ENCODE measurements at places on chromosomes 3 and 15.

- no peak for DNase-seq
These were observed 276.6 kb upstream of the LRTM1 start for GRCh38 chr3:55204417-55204816.

DNA sequence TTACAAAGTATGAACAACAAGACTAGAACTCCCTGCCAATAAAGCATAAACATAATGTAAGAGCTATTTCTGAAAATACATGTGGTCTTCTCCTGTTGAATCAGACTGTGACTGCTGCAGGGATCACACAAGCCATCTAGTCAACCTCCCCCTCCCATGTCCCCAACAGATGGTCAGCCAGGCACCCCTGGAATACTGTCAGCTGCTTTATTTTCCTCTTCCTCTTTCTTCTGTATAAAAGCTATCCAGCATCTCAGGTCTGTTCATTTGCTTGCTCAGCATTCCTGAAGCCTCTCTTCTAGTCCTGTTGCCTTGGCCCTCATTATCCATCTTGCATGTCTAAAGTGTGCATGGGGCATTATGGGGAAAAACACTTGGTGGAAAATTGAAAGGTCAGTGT lies 6.5 kb upstream of the MINDY4B start:
- DNase-seq: no peak

DNA sequence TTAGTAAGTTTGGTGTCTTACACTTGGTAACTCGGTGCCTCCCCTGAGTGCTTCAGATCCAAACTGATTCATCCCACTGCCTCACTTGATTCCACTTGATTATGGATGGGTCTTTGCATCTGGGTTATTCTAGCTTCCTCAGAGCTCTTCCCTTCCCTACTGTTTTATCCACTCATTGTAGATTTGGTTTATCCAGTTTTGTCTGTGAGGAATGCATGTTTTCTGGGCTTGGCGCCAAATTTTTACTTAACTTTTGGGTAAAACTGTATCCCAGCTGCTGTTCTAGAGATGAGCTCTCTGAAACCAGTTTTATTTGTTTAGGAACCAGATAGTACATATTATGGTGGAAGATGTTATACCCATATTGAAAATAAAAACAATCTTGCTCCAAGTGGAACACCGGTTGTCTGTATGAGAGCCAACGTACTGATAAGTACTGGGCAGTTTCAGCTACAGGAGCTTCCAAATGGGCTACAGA lies 20.9 kb downstream of the RAD54L2 start:
- no peak for DNase-seq

- no peak for DNase-seq
These were observed 5.7 kb downstream of the ST8SIA2 start for GRCh38 chr15:92399271-92399950.

DNA sequence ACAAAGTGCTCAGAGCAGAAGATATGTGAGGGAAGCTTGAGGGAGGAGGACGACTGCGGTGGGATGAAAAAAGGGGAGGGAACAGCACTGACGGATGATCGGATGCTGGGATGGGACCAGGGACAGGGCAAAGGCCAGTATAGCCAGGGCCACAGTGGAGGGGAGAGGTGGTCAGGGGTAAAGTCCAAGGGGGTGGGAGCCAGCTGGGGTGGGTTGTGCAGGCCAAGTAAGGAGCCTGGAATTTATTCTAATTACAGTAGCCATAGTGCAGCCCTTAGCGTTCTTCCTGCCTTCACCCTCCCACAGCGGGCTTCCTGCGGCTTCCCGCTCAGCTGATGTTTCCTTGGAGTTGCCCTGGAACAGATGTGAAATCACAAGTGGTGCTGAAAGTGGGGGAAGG lies 7.6 kb upstream of the APEH start:
- DNase-seq: no peak

DNA sequence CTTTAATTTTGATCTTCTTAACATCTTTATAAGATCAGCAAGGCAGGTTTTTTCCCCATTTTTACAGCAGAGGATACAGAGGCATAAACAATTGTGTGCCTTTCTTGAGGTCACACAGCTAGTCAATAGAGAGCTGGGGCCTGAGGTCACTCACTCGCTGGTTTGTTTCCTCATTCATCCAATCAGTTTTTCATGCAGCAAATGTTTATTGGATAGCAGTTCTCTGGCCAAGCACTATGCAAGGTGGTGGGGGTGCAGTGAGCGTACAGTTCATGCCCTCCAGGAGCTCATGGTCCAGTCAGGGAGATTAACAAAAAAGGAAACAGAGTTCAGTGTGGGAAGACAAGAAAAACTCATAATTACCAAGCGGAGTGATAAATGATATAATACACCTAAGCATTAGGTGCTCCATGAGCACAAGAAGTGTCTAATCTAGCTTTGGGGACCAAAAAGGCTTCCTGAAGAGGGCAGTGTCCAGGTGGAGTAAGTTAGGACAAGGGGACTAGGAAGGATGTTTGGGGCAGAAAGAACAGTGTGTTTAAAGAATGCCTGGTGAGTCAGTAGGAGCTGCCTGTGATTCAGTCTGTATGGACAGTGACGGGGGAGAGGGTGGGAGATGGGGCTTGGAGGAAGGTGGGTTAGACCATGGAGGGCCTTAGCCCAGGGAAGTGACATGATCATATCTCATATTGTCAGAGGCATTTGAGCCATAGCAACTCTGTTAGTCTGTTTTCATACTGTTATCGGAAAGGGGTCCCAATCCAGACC lies 29.3 kb downstream of the MAP2K5 start:
- DNase-seq: no peak

GRCh38 chr3:190706582-190706981 lies 155.9 kb downstream of the GMNC start:
- no peak for DNase-seq

- no peak for DNase-seq
These were observed 134.5 kb downstream of the MECOM start for GRCh38 chr3:169529013-169529412.

DNA sequence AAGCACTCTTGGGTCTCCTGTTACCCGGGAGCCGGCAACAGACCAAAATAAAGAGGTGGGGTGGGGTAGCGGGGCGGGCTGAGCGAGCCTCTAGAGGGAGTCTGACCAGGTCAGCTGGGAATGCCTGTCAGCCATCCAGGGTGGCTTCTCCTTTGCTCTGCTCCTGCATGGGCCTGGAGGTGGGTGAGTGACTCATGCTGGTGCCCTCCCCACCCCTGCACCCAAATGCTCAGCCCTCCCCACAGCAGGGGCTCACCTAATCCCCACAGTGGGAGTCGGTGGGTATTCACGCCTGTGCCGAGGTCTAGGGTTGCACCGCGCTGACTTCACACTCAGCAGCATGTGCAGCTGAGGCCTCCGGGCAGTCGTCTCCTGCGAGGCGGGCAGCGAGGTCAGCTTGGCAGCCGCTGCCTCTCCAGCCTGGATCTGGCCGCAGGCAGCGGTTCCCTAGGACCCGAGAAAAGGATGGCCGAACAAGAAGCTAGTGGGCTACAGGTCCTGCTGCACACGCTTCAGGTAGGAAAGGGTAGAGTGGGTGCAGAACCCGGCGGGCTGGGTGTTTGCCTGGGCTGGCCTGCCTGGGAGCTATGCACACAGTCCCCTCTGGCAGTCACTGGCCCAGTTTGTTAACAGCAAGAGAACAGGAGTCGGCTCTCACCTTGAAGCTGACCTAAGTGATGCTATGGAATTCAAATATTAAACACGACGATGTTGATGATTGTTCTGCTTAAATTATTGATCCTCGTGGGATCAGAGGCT lies at the start of gene AGBL1:
TSS of gene AGBL1 (plus strand) at position 364 of the 759 bp plus-strand sequence.
- DNase-seq: no peak

DNA sequence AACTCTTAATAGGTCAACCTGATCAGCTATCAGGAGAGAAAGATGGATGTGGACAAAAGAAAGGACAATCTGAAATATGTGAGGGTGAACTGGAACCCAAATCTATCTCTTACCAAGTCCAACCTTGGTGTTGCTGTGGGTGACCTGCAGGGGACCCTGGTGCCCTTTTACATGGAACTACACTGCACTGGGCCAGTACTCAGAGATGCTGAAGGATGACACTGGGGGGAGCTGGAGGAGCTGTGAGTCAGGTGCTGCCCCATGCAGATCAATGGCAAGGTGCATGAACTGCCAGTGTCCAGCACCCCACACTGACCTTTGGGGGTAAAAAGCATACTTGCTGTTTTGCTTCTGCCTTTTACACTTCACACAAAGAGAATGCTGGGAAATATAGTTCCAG lies 55.6 kb upstream of the TBC1D5 start:
- no peak for DNase-seq

GRCh38 chr3:124467980-124468902 lies 262.0 kb upstream of the UMPS start:
- DNase-seq: no peak

DNA sequence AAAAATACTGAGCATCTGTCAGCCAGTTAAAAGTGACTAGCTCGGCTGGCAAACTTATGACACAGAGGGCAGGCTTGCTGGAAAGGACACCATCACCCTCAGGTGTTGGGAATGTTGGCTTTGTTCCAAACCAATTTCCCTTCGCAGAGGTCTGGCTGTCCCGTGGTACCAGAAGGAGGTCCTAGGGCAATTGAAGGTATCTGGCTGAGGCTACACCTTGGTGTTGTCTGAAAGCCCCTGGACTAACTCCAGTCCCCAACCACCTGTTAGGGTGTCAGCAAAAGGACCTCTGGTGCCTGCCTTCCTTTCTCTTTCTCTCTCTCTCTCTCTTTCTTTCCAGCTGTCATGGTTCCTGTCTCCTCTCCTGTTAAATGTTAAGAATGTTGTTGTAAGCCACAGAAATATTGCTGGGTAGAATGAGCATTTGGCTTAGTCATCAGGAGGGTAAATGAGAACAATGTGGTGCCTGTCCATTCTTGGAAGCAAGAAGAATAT lies 12.5 kb downstream of the PRR20G start:
- DNase-seq: no peak

- DNase-seq: no peak
These were observed 3.0 kb downstream of the ALCAM start for GRCh38 chr3:105369500-105370371.

GRCh38 chr15:73866881-73867410 lies 6.4 kb upstream of the TBC1D21 start:
- no peak for DNase-seq

- DNase-seq: no peak
These were observed 163.9 kb downstream of the FGF12 start for GRCh38 chr3:192563417-192563816.

DNA sequence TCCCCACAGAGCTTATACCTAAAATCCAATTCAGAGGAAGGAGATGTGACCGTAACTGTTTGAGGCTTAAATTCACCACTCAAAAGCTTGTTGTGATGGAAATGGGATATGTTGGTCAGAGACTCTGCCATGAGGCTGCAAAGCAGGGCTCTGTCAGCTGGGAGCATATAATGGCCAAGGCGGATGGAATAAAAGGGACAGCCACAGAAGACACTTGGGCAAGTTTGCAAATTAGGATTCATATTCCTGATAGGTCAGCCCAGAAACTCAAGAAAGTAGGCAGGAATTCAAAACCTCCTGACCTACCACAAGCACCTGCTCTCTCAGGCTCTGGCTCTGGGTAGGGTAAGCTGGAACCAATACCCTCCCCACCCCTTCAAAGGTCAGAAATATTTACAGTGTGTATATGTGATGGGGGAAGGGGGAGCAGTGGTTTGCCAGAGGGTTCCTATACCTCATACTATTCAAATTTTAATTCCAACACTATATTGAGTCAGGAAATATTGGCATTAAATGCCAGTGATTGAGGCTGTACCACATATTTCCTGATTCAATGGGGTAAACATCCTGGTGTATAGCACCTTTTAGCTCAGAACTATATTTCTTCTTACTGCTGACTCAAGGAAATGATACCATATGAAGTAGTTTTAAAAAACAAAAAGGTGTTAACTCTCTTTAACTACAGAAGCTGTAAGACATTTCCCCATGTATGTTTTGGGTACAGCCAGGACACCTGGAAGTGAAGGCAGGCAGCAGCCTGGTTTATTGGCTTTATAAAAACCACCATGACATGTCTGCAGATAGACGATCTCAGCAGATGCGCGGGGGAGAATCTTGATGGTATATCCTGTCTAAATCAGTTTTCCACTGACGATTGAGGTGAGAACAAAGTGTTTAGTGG lies 19.2 kb downstream of the FYCO1 start:
- peak; percentile 8 for DNase-seq

DNA sequence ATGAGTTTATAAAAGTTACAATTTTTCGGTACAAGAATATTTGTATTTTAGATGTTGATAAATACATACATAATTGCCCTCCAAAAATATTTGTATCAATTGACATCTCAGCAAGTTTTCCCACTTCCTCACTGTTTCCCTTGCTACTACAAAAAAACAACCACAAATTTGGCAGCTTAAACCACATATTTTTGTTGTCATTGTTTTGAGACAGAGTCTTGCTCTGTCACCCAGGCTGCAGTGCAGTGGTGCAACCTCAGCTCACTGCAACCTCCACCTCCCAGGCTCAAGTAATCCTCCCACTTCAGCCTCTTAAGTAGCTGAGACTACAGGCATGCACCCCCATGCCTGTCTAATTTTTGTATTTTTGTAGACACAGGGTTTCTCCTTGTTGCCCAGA lies 162.8 kb upstream of the RARB start:
- DNase-seq: no peak

DNA sequence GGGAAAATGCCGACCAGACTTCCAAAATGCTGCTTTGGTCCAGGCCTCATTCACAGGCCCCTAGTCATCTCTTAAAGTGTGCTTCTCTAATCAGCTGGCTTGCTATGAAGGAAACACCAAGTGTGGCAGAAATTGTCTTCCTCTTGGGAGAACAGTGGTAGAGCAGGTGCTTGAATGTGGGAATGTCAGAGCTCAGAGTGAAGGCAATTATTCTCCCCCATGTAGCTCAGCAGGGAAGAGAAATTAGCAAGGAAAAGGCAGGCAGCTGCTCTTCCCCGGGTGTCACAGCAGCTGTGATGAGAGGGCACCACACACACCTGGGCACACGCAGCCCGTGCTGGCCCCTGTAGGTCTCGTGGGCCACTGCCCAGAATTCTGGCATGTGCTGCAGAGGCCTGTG lies 358.5 kb downstream of the WDR72 start:
- no peak for DNase-seq

GRCh38 chr3:150763841-150764483 lies 993 bp upstream of the SIAH2 start:
- DNase-seq: peak; percentile 9
